ENCODE measurements at places on chromosomes 7 and 10.

DNA sequence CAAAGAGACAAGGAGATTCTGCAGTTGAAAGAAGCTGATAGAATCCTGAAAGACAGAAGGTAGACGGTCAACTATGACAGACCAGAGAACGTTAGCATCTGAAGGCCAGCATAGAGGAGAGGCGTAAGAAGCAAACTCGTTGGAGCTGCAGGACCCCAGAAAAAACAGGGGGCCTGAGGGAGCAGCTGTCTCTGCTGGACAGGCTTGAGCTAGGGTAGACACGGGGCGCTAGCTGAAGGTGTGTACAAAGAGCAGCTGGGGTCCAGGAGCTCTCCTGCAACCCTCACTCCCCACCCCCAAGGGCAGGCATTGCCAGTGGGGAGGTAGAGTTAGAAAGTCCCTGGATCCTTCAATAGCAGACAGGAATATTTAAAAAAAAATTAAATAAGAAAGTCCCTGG, 14.6 kb upstream of the GDI2 start:
- no peak for DNase-seq

DNA sequence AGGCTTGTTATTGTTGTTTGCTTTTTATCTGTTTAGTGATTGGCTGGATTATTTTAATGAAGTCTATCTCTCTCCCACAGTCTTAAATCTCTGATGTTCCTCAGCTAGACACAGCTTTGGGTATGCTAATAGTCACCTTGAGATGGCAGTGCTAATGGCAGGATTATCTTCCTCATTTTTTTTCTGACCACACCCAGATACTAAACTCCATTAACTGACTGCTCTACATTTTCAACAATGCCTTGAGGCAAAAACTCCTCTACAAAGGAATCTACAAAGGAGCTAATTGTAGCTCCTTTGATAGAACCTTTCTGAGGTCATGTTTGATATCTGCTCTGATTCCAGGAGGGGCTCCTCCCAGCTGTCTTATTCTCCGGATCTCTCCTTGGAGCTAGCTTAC, 122.6 kb downstream of the HBP1 start:
- no peak for DNase-seq

- no peak for DNase-seq
Observed at GRCh38 chr10:108005627-108006026, 841.1 kb upstream of the SORCS1 start.

DNA sequence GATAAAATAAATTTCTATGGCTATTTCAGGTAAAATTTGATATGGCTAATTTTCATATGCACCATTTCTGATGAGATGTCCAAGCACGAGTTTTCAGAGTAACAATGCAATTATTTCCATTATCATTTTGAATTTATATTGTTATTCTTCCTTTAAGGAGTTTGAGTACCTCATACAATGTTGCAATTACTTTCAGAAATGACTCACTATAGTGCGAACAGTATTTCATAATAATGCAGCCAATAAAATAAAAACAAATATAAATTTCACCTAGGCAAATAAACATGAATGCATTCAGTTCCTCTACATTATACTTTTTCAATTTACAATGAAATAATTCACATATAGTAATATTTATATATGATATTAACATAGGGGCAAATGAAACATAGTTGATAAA, 78.8 kb upstream of the LRRN3 start:
- no peak for DNase-seq

DNA sequence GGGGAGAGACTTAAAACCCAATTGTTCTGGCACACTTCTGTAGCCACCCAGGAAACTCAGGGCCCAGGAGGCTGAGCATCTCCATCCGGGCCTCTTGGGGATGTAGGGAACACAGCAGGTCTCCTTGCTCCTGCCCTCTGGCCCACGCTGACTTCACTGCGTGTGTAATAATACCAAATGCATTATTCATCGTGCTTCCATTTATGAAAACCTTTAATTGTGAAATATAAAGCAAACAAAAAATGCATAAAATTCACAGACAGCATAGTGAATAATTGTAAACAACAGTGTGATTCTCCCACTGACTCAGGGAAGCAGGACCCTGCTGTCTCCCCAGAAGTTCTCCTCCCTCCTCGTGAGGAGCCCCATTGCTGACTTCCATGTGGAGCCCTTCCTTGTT, 70.3 kb upstream of the SHH start:
- no peak for DNase-seq

GRCh38 chr7:4071370-4072058, 610.6 kb upstream of the FOXK1 start:
- no peak for DNase-seq

- DNase-seq, result no peak
Observed at GRCh38 chr10:108445746-108446145, 1281.2 kb upstream of the SORCS1 start.

DNA sequence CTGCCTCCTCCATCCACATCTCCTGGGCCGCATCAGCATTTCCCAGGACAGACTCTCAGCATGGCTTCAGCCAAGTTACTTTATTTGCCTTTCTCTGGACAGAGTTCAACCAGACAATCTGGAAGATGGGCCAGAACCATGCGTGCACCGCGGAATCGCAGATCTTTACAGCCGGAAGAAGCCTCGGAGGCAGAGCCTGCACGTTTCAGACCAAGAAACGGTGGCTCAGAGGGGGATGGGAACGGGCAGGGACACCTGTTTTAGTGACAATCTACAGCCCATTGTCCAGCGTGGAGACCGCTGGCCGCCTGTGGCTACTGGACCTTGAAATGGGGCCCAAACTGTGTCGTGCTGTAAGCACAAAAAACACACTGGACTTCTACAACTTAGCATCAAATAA, 3.5 kb downstream of the VIPR2 start:
- DNase-seq, result no peak

DNA sequence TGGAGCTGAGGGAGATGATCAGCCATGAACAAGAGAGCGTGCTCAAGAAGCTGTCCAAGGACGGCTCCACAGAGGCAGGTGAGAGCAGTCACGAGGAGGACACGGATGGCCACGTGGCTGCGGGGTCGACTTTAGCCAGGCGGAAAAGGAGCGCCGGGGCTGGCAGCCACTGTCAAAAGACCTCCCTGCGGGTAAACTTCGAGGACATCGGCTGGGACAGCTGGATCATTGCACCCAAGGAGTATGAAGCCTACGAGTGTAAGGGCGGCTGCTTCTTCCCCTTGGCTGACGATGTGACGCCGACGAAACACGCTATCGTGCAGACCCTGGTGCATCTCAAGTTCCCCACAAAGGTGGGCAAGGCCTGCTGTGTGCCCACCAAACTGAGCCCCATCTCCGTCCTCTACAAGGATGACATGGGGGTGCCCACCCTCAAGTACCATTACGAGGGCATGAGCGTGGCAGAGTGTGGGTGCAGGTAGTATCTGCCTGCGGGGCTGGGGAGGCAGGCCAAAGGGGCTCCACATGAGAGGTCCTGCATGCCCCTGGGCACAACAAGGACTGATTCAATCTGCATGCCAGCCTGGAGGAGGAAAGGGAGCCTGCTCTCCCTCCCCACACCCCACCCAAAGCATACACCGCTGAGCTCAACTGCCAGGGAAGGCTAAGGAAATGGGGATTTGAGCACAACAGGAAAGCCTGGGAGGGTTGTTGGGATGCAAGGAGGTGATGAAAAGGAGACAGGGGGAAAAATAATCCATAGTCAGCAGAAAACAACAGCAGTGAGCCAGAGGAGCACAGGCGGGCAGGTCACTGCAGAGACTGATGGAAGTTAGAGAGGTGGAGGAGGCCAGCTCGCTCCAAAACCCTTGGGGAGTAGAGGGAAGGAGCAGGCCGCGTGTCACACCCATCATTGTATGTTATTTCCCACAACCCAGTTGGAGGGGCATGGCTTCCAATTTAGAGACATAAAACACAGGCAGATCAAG, 3.3 kb downstream of the GDF2 start:
- DNase-seq, result no peak

- DNase-seq, result no peak
Observed at GRCh38 chr7:34837316-34837715, 179.3 kb downstream of the NPSR1 start.

DNA sequence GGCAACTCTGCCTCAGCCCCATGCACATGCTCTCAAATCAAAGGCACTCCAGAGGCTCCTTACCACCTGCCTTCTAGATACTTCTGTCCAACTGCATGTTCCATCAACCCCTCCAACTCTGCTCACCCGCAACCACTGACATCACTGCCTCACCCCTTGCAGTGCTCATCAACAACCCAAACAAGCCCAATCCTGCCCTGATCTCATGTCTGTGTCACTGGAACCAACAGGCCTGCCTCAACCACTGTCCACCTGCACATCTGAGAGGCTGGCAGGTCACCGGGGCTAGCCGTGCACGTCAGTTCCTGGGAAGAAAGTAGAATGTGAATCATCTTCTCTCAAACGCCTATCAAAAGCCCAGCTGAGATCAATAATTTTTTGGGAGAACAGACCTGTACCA, 33.3 kb downstream of the CTBP2 start:
- no peak for DNase-seq

- no peak for DNase-seq
Observed at GRCh38 chr7:114598946-114599345, 184.3 kb downstream of the FOXP2 start.

- peak; percentile 84 for DNase-seq
Observed at GRCh38 chr10:63630931-63631680, 109.9 kb downstream of the REEP3 start.

DNA sequence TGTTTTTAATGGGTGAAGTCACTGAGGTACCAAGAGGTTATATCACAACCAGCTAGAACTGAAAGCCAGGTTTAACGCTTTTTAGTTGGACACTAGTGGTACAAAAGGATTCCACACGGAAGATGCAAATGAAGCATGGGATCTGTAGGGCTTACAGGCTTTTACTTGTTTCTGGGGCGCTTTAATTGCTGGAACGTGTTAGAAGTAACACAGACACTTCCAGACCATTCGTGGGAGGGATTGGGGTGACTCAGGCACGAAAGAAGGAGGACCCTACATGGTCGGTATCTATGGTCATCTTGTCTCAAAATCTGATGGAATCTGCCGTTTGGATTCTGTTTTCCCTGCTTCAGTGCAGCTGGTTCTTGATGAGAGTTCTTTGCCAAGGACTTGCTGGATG, 1.0 kb downstream of the YKT6 start:
- no peak for DNase-seq

GRCh38 chr7:4751398-4751947, 23.9 kb upstream of the AP5Z1 start:
- DNase-seq, result no peak

DNA sequence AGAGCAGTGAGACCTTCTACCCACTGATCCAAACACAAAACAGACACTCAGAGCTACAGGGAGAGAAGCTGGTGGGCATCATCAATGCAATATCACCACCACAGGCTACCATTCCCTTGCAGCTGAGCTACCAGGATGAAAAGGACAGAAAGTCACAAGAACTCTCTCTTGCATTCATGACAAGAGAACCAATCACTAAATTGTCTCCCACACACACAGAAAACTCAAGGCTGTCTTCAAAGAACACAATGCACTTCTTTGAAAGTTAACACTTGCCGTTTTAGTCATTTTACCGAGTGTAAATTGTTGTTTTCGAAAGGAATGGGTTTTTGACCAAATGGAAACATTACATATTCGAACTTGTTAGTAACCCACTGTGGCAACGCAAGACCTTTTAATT, 626.6 kb downstream of the SORCS1 start:
- DNase-seq, result no peak

DNA sequence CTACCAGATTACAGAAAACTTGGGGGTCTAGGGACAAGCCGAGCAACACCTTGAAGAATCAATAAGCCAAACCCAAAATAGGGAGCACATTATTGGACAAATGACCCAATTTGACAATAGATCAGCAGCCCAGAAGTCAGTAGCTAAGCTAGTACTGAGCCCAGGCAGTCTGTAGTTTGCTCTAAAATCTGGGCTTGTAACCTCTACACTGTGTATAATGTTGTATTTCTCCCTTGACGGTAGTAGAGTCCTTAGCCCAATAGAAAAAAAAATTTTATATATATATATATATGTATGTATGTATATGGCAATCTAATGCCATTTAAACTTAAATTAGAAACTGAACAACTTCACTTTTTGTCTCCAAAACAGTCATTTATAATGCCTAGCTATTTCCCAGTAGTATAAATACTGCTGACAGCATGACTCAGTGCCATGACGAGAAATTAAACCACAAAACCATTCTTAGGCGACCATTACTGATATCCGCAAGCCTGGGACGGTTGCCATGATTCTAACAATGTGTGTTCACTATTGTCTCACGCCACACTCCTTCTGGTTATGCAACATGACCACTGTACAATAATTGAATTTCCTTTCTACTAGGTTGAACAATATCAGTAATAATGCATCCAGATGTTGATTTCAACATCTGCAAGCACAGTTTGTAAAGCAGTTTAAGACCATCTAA, 110.5 kb downstream of the IPMK start:
- peak; percentile 99 for DNase-seq

GRCh38 chr10:92103376-92104090, 180.0 kb downstream of the BTAF1 start:
- no peak for DNase-seq

GRCh38 chr7:115363916-115364315, 442.0 kb downstream of the MDFIC start:
- no peak for DNase-seq
